ENCODE measurements at places on chromosomes 2 and 18. TPM values are rescaled to one million over a fixed set of nuclear protein-coding genes. Genes with fewer than 3 reads are reported as not detected.

GRCh38 chr2:153770359-153770991 is 101.2 kb upstream of the GALNT13 start:
- DNase-seq, result no peak

DNA sequence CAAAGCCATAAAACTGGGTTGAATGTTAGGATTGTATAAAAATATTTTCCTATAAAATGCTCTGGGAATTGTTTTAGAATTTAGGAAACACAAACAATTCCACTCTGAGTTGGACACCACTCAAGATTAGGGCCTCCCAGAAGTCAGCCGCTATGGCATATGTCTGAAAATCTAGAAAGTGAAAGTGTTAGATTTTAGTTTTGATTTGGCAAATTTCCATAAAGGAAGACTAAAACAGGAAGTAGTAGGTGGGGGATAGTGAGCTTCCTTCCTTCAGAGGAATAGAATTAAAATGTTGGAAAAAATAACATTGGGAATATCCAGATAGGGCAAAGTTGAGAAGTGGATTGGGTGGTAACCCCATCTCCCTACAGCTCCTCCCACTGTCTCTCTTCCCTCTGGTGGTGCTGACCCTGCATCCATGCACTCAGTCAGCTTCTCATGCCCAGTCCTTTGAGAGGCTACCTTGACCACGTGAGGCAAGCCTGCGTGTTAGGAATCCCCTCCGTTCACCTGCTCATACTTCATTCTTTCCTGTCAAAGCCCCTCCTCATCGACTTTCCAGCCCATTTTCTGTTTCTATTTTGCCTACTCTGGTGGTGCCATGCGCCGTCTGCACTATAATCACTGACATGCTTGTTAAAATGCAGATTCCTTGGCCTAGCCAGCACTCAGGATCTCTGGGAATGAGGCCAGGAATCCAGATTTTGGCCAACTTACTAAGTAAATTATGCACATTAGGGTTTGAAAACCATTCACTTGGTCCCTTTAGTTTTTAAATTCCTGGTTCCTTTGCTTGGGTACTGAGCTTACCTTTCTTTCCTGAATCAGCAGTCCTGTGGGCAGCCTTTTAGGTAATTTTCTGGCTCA is 83.5 kb downstream of the POLE4 start:
- DNase-seq, result no peak

The UGP2 gene
- total RNA-seq, result 69.6 TPM

- no peak for DNase-seq
Measured at GRCh38 chr2:191800874-191801273, 46.0 kb downstream of the CAVIN2 start.

The EVX2 gene
- total RNA-seq, result not detected

- DNase-seq, result no peak
Measured at GRCh38 chr18:69580107-69580506, 179.4 kb downstream of the DOK6 start.

DNA sequence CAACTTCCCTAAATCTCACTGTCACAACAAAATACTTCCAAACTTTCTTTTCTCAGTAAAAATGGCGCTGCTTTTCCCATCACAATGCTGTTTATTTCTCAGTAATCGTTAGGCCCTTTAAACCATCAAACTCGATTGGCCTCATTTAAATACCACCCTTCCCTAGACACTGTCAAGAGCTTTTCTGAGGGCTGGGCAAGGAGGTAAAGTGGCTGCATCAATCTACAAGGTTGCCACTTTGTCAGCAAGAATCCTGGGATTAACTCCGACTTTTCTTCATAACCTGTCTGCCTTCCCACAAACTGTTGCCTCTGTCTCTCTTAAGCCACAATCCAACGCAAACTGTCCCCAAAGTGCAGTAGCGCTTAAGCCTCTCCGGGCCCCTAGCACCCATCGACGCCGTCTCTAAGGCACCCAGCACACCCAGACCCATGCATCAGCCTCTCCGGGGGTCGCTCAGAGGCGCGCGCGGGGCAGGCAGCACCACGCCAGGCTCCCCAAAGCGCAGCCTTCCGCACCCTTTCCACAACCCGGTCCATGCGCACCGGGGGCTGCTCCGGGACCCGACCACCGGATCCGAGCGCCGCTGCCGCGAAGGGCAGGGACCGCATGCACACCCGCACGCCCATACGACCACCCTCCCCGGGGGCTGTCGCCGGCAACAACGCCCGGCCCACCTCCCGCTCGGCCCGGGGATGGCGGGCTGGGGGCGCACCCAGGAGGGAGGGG is 683 bp downstream of the MBOAT2 start:
- DNase-seq, result no peak

- DNase-seq, result no peak
Measured at GRCh38 chr2:162676515-162676914, 162.1 kb downstream of the KCNH7 start.

DNA sequence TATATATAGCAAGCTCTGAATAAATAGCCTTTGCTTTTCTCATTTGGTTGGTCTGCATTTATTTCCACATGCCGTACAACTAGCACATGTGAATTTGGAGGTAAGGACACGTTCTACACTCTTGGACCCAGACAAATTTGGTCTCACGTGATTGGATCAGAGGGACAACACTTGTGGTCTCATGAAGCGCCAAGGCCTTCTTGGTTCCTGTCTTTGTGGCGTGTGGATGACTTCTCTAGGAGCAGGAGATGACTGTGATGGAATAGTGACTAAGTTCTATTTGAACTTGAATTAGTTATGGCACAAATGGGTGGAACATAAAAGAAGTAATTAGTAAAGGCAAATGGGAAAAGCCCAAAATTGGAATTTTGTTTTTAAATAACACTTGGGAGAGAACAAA is 206.9 kb downstream of the BCL2 start:
- no peak for DNase-seq

DNA sequence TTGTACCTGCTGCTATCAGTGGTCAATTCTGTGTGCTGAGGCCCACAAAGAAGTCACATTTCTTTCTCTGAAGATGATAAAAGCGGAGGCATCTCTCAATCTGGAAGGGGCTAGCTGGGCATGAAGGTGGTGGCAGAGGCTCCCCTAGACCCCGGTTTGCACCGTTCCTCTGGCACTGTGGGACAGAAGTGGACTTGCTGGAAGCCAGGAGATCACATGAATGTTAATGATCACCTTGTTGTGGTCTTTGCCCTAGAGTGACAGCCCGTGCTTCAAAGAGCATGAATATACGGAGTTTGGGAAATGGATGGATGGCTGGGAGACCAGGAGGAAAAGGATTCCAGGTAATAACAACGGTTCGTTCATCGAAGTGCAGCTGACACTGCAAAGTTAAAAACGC is 20.2 kb downstream of the ALLC start:
- no peak for DNase-seq

The CDCA7 gene
- total RNA-seq, result 31.9 TPM

- DNase-seq, result no peak
Measured at GRCh38 chr2:9288681-9289338, 82.2 kb downstream of the ASAP2 start.

- DNase-seq, result peak; percentile 7
Measured at GRCh38 chr2:31523871-31524492, 56.8 kb downstream of the SRD5A2 start.

GRCh38 chr2:48469731-48470130 is 60.2 kb upstream of the STON1 start:
- no peak for DNase-seq

DNA sequence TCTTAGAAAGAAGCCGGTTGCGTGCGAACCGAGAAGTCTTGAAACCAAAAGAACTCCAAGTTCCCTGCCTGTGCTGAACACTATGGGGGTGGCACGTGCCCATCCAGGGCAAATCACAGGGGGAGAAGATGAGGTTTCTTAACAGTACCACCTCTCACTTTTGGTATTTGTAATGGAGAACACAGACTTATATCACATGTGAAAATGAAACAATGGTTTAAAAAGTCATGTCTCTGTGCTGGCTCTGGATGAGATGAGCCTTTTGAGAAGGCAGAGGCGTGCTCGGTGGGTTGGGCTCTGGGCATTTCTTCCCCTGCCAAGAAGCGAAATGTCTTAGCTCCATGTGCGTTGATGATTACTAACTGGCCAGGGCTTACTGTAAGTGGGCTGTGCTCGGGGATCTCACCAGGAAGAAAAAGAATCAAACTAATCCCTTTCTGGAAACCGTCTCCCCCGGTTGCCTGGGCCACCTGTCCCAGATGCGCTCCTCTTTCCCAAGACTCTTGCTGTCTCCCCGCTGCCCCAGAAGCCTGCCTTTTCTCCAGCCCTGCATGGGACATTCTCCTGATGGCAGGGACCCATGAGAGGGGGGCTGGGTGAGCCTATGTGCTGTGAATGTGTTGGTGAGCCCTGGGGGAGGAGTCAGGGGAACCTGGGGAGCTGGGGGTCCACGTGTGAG is 252.9 kb downstream of the PRKCE start:
- no peak for DNase-seq

DNA sequence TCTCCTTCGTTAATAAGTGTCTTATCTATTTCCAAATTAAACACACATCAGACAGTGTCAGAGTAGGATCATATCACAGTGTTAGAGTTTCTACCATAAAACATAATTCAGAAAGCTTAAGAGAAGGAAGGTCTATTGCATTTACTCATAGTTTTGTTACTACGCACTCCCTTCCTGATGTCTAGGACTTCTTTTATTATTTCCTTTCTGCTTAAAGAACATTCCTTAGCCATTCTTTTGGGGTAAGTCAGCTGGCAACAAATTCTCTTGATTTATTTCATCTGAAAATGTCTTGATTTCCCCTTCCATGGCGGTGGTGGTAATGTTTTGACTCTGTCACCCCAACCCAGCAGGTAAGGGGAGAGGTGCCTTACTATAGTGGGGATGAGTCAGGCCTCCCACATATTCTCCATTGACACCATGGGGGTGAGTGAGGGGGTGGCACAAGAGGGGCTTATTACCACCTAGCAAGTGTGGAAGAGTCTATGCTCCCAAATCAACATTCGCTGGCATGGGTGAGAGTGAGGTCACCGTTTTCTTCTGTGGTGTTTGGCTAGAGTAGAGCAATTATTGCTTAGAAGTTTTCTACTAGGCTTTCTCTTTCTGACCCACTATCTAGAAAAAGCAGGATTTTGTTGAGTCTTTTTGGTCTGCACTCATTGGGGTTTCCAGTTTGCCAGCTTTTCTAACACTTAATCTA is 29.9 kb downstream of the ABCB11 start:
- no peak for DNase-seq

The TSPYL6 gene
- total RNA-seq, result not detected

DNA sequence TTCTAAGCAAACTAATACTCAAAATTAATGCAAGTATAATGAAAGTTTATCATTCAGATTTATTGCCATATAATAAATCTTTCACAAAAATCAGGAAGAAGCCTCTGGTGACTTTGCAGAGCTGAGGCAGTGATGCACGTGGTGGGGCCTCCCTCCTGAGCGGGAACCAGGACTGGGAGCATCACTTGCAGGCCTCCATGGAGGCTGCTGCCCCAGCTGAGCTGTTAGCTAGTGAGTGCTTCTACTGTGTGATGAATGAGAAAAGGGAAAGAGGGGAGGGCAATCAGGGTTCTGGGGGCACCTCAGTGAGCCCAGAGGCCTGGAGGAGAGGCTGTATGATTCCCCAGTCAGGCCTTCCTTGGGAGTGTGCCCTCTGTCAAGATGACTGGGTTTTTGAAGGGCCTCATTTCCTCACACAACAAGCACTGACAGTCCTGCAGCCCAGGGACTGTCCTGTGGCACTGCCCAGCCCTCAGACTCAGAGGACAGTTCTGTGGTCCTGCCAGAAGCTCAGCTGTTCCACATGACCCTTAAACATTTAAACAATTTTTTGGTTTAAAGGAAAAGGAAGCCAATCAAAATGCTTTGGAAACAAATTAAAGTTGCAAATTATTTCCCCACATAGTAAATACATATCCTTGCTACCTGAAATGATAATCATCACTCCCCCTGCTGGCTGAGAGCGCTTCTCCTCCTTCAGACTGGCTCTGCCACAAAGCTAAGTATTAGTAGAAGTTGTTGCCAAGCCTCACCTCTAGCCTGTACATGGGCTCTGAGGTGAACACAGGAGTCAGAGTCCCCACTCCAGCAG is 90.9 kb upstream of the SMAD7 start:
- peak; percentile 42 for DNase-seq

DNA sequence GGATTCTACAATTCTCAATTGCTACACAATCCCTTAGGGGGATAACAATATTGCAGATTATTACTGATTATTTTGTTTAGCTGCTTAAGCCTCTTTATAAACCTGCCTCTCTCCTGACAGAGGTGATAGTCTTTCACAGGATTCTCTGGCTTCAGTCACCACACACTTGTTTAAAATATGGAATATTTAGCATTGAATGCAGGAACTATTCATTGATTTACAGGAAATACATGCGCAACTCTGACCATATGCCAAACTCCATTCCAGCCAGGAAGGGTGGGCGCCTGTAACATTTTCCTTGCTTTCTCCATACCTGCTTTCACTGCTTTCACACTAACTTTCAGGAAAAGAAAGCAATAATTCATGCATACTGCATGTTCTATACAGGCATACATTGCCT is 44.8 kb upstream of the ARHGAP15 start:
- DNase-seq, result no peak

GRCh38 chr2:225573603-225574002 is 174.1 kb downstream of the NYAP2 start:
- no peak for DNase-seq

GRCh38 chr2:73979021-73979420 is 5.7 kb upstream of the TET3 start:
- no peak for DNase-seq

- DNase-seq, result no peak
Measured at GRCh38 chr2:101710471-101711318, 13.2 kb downstream of the MAP4K4 start.

The HEATR5B gene
- 1.6 TPM for total RNA-seq

The VPS54 gene
- total RNA-seq, result 14.6 TPM

The LDLRAD4 gene
- 6.9 TPM for total RNA-seq

The KRCC1 gene
- total RNA-seq, result 35.3 TPM

DNA sequence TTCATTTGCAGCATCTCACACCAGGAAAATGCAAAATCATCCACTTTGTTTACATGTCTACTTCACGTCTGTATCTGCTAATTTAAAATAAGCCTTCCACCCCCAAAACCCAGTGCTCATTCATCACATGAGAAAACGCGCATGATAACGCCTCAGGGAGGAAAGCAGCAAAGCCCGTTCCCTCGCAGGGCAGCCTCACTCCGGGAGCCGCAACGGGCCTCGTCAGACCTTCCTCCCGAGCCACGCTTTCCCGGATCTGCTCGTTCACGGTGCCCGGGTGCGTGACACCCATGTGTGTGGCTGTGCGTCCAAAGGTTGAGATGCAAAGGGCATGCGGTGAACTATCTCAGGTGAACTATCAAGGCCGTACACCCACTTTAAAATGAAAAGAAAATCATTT is 59.8 kb downstream of the NDUFA10 start:
- DNase-seq, result no peak

The VWA3B gene
- total RNA-seq, result not detected

DNA sequence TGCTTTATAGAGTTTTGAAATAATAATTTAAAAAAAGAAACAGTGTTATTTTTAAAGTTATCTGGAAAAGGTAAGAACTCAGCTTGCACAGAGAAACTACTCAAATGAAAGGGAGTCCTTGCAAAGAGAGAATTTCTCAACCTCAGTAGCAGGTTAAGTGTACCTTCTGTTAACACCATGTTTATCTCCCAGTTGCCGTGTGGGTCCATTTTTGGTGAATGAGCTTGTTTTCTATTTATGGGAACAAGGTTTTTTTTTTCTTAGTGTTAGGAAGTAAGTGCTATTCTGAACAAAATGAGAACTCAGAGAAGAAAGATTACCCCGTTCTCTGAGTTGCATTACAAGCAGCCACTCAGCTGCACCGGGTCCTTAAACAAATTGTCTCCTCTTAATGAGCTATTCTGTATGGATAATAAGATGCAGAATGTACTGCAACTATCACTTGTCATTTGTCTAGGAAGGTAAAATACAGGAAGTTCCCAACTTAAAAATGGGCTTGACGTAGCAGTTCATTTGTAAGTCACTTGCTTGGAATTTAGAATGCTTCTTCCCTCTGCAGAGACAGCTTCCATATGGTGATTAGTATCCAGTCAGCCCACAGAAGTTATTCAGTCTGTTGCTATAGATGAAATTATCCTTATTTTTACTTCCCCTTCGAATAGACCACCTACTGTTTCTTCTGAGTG is 74.9 kb downstream of the LTBP1 start:
- no peak for DNase-seq
